ENCODE measurements at places on chromosomes 2 and 18. TPM values are rescaled to one million over a fixed set of nuclear protein-coding genes. Genes with fewer than 3 reads are reported as not detected.

- DNase-seq, result no peak
These were observed 44.3 kb downstream of the ZNF516 start for GRCh38 chr18:76450452-76451395.

- no peak for DNase-seq
These were observed 268.2 kb upstream of the ID2 start for GRCh38 chr2:8413589-8414135.

- no peak for DNase-seq
These were observed 61.9 kb upstream of the SPP2 start for GRCh38 chr2:233988581-233988980.

The DYSF gene
- total RNA-seq, result 0.31 TPM

The DSG1 gene
- total RNA-seq, result not detected

All from Panc1 (cell line).